Mammary microvascular endothelial cell (primary cell): ENCODE measurements at places on chromosomes 5 and 9. TPM values are rescaled to one million over a fixed set of nuclear protein-coding genes. Genes with fewer than 3 reads are reported as not detected.

The SPATA31C1 gene
- total RNA-seq: not detected in 2 replicates

The TSSK1B gene
- total RNA-seq: not detected in 2 replicates

The TMEM215 gene
- total RNA-seq: not detected in 2 replicates

The DPYSL3 gene
- total RNA-seq: 40.7 and 50.4 TPM in 2 replicates

The CCL27 gene
- not detected in 2 replicates for total RNA-seq

The DEPDC1B gene
- total RNA-seq: 17.4 and 19.1 TPM in 2 replicates

The C5 gene
- 0.54 and 1.7 TPM in 2 replicates for total RNA-seq

The PRRX2 gene
- total RNA-seq: 0.20 and 0.40 TPM in 2 replicates

The ZNG1F gene
- total RNA-seq: 1.2 and 7.9 TPM in 2 replicates

The SLC25A2 gene
- total RNA-seq: 0.15 TPM in 1 of 2 replicates, not detected in the other

The SETD9 gene
- 8.8 and 9.6 TPM in 2 replicates for total RNA-seq

The ADAMTS16 gene
- not detected in 2 replicates for total RNA-seq

The DCTN3 gene
- 141 and 162 TPM in 2 replicates for total RNA-seq

The ORM2 gene
- total RNA-seq: not detected in 2 replicates

The PRUNE2 gene
- 9.7 and 15.5 TPM in 2 replicates for total RNA-seq

The LCNL1 gene
- total RNA-seq: not detected in 2 replicates

The C9orf57 gene
- total RNA-seq: not detected in 2 replicates

The PCA3 gene
- 0.13 and 0.34 TPM in 2 replicates for total RNA-seq

The ANKDD1B gene
- total RNA-seq: not detected in 2 replicates

The SHISAL2B gene
- not detected in 2 replicates for total RNA-seq

The FRMD3 gene
- 12.1 and 18.2 TPM in 2 replicates for total RNA-seq

The IL31RA gene
- total RNA-seq: 0.53 and 1.4 TPM in 2 replicates

The CORO2A gene
- 0.84 and 1.1 TPM in 2 replicates for total RNA-seq

The MYMK gene
- not detected in 2 replicates for total RNA-seq

The ARHGEF28 gene
- 43.8 and 44.7 TPM in 2 replicates for total RNA-seq

The SLC28A3 gene
- 0.05 TPM in 1 of 2 replicates, not detected in the other for total RNA-seq

The PHF24 gene
- total RNA-seq: not detected in 2 replicates

The MTMR12 gene
- 30.8 and 34.7 TPM in 2 replicates for total RNA-seq

The PTRH1 gene
- total RNA-seq: 40.9 and 81.9 TPM in 2 replicates

The CDC14B gene
- 1.7 and 2.8 TPM in 2 replicates for total RNA-seq

The TXNDC8 gene
- not detected in 2 replicates for total RNA-seq

The GAS1 gene
- total RNA-seq: under 0.01 and 0.25 TPM in 2 replicates
